ENCODE measurements at places on chromosomes 2 and 18. TPM values are rescaled to one million over a fixed set of nuclear protein-coding genes. Genes with fewer than 3 reads are reported as not detected.
A peak's percentile ranks its signal among the peaks of the same experiment; 100 is the strongest.

Gene FBXO15
- total RNA-seq = 0.63 TPM

Gene PLA2R1
- total RNA-seq = 1.4 TPM

Gene DYNAP
- not detected for total RNA-seq

Gene C2orf81
- total RNA-seq = 1.4 TPM

Gene FNDC4
- total RNA-seq = 1.9 TPM

Gene STON1
- total RNA-seq = 3.3 TPM

Gene LOXL3
- total RNA-seq = 62.0 TPM

Gene GALNT5
- 0.03 TPM for total RNA-seq

Gene ITPRIPL1
- total RNA-seq = 2.4 TPM

Gene C2orf72
- total RNA-seq = 0.57 TPM

GRCh38 chr2:53450923-53451322 lies 316.7 kb upstream of the CHAC2 start:
- no peak for DNase-seq

DNA sequence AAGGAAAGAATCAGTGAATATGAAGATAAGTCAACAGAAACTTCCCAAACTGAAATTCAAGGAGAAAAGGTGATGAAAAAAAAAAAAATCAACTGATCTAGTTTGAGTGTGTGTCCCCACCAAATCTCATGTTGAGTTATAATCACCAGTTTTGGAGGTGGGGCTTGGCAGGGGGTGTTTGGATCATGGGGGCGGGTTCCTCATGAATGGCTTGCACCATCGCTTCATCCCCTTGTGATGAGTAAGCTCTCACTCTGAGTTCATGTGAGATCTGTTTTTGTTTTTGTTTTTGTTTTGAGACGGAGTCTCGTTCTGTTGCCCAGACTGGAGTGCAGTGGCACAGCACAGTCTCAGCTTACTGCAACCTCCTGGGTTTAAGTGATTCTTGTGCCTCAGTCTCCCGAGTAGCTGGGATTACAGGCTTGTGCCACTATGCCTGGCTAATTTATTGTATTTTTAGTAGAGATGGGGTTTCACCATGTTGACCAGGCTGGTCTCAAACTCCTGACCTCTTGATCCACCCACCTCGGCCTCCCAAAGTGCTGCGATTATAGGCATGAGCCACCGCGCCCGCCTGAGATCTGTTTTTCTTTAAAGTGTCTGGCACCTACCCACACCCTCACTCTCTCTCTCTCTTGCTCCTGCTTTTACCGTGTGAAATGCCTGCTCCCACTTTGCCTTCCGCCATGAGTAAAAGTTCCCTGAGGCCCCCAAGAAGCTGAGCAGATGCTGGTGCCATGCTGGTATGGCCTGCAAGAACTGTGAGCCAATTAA lies 4.0 kb upstream of the SLC66A2 start:
- DNase-seq = no peak

GRCh38 chr2:102782933-102783332 lies 21.1 kb downstream of the TMEM182 start:
- no peak for DNase-seq

GRCh38 chr18:50973367-50974126 lies 5.7 kb downstream of the ELAC1 start:
- peak; percentile 10 for DNase-seq

DNA sequence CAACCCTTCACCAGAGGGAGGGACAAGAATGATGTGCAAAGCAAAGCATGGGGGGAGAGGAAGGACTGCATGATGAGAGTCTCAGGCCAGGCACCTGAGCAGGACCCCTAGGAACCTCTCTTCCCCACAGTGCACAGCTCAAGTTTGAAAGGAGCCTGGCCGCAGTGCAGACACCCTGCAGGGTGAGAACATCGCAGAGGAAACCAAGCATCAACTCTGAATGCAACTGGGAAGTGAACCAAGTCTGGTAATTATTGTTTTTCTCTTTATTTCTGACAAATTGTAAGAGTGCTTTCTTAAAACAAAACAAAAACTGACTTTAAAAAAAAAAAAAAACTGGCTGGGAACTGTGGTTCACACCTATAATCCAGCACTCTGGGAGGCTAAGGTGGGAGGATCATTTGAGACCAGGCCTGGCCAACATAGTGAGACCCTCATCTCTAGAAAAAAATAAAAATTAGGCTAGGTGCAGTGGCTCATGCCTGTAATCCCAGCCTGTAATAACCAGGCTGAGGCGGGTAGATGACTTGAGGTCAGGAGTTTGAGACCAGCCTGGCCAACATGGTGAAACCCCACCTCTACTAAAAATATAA lies 15.3 kb downstream of the NPC1 start:
- DNase-seq = no peak

- no peak for DNase-seq
Measured at GRCh38 chr2:627926-628560, 49.2 kb downstream of the TMEM18 start.

GRCh38 chr2:21422050-21422449 lies 298.3 kb downstream of the TDRD15 start:
- peak; percentile 52 for DNase-seq

- DNase-seq = no peak
Measured at GRCh38 chr2:239600650-239601049, 199.8 kb upstream of the HDAC4 start.

DNA sequence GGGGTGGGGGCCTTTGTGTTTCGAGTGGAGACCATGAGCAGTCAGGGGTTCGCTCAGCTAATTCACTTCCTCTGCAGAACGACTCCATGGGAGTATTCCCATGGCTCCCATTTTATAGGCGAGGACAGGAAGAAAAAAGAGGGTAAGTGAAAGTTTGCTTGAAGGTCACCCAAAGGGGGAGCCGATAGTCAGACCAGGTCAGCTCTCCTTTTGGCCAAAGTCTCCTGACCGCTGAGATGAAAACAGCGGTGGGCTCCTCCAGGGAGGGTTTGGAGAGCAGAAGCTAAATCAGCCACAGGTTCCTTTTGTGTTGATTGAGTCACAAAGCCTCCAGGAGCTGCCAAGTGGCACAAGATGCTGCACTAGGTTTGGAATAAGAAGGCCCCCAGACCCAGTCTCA lies 34.1 kb upstream of the CTAGE1 start:
- no peak for DNase-seq

DNA sequence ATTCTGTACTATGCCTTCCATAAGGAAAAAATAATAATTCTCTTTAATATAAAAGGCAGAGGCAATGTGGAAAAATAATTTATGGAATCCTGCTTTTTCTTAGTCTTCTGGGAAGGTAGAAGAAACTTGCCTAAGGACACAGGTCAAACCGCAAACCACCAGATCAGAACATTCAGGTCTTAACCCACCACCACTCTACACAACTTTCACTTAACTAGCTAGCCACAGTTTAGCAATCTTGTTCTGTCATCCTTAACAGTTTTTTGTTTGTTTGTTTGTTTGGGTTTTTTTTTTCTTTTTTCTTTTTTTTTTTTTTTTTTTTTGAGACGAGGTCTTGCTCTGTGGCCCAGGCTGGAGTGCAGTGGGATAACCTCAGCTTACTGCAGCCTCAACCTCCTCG lies 70.6 kb downstream of the ACVR1 start:
- no peak for DNase-seq

DNA sequence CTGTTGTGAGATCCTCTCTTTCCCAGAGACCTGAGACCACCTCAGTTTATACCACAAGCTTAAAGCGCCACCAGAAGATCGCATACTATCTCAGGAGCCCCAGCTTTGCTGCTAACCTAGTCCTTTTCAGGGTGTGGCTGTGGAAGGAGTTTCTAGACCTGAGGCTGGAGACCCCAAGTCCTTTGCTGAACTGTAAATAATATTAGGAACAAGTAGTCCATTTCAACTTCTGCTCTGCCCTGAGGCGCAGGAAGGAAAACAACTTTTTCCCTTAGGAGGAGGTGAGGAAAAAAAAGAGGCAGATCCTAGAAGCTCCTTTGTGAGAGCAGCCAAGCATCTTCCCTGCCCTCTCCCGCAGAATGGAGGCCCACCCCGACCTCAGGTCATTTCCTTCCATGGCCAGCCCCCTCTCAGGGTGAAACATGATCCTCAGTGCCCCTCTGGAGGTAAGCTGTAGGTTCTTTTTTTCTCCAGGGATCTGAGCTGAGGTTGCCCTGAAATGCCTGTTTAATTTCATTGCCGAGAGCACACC lies 122.8 kb upstream of the LGALSL start:
- DNase-seq = no peak

- DNase-seq = no peak
Measured at GRCh38 chr2:88458633-88459032, 6.1 kb upstream of the FOXI3 start.

- DNase-seq = no peak
Measured at GRCh38 chr18:69401226-69401971, 711 bp downstream of the DOK6 start.

DNA sequence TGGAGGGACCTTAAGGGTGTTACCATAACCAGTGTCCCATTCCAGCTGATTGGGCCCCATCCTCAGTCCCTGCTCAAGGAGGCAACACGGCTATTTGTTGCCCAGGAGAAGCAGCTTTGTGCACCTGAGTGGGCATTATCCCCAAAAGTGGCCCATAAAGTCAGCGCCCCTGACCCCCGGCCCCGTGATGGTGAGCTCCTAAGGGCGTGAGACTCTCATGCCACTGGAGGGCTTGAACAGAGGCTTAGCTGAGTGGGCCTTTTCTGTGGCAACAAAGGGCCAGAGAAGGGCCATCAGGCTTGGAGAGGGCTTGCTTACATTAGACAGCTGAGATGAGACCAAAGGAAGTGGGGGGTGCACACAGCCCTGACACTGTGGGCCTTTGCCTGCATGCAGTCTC lies 99.2 kb upstream of the RAB6C start:
- no peak for DNase-seq

DNA sequence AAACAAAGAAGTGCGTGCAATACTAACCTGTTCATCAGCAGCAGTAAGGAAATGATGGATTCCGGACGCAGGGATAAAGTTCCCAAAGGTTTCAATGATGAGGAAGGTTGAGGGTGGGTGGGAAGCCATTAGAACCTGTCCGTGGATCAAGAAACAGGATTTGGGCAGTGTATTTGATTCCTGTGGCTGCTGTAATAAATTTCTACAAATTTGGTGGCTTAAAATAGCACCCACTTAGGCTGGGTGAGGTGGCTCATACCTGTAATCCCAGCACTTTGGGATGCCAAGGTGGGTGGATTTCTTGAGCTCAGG lies 5.1 kb upstream of the SDC1 start:
- DNase-seq = no peak

GRCh38 chr18:78794071-78794430 lies 185.6 kb upstream of the SALL3 start:
- peak; percentile 72 for DNase-seq

GRCh38 chr2:18046558-18047212 lies 168.2 kb downstream of the KCNS3 start:
- DNase-seq = peak; percentile 11

DNA sequence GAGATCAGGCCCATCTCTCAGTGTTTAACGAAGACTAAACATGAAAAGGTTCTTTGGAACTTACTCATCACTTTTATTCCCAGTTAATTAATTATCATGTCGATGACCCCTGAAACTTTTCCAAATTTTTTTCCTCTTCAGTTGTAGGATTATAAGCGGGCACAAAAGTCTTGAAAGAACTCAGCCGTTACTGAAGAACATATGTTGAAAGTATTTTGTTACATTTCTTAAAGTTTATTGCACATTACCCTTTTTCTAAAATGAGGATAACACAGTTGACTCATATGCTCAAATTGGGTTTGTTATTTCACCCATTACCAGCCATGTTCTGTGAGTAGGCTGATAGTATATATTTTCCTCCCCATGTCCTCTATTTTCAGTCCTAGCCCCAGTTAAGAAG lies 75.9 kb upstream of the COL3A1 start:
- no peak for DNase-seq

DNA sequence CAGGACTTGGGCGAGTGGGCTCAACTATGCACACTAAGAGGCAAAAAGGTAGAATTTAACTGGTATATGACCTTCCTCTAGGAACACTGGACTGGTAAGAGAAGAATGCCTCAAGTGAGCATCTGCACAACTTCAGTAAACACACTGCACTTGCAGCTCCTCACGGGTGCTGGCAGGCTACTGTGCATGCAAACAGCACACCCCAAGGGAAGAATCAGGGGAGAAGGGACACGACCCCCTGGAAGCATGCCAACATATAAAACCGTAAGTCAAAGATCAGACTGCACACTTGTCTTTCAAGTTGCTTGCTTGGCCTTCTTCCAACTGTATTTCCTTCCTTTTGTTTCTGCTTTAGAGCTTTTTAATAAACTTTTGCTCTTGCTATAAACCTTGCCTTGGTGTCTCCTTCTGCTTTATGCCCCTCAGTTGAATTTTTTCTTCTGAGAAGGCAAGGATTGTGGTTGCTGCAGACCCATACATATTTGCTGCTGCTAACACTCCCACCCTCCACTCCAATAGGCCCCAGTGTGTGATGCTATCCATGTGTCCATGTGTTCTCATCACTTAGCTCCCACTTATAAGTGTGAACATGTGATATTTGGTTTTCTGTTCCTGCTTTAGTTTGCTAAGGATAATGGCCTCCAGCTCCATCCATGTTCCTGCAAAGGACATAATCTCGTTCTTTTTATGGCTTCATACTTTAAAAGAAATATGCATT lies 263.7 kb upstream of the SPOPL start:
- DNase-seq = no peak

GRCh38 chr2:125004106-125004800 lies 979.2 kb downstream of the CNTNAP5 start:
- no peak for DNase-seq

DNA sequence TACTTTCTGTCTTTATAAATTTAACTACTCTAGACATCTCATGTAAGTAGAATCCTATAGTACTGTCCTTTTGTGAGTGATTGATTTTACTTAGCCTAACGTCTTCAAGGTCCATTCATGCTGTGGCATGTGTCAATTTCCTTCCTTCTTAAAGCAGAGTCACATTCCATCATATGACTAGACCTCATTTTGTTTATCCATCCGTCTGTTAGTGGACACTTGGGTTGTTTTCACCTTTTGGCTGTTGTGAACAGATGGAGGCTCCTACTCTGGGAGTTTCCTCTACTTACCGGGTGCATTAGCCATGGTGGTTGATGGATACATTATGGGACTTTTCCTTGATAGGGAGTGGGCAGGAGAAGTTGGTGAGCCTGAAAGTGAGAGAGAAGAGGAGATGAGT lies 6.4 kb upstream of the PDIA6 start:
- DNase-seq = no peak

DNA sequence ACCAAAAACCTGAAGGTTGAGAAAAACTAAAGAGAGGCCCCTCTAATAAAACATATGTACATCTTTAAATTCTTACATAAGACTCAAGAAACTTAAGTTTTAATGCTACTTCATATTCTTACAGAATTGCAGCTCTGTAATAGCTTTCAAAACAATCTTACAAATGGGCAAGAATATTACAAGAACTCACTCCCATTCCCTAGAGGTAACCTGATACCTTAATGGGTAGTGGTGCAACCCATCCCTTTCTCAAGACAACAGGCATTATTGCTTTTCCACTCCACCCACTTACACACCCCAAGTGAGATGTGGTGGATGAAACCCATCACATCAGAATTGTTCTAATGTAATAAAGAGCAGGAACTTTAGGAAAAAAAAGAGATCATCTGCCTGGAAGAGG lies 103.7 kb downstream of the RBMS1 start:
- DNase-seq = no peak

GRCh38 chr18:56189615-56190014 lies 448.8 kb downstream of the TXNL1 start:
- peak; percentile 2 for DNase-seq

GRCh38 chr2:173599821-173600359 lies 245.2 kb downstream of the CDCA7 start:
- DNase-seq = no peak
